Activated T-cell treated with anti-CD3 and anti-CD28 coated beads, Interleukin-2, amount 50 U/mL, for 24 hours (primary cell): ENCODE measurements at places on chromosomes 3 and 15.

DNA sequence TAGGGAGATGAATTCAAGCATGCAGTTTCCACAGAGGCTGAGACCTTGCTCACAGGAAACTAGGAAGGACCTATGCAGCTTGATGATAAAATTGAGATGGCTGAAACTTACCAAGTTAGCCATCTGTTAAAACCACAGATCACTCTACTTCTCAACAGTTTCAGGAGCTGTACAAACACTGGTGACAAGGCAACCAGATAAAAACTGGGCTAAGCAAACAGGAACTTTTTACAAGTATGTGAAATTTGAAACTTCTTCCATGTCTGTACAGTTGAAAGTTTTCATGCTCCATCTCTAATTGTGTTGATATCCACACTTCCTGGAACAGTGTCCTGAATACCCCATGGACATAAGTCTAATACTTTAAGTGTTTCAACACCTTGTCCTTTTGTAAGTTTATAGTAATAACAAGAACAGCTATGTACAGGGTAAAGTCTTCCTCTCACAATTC, 78.2 kb downstream of the FAIM start:
- no peak for DNase-seq

DNA sequence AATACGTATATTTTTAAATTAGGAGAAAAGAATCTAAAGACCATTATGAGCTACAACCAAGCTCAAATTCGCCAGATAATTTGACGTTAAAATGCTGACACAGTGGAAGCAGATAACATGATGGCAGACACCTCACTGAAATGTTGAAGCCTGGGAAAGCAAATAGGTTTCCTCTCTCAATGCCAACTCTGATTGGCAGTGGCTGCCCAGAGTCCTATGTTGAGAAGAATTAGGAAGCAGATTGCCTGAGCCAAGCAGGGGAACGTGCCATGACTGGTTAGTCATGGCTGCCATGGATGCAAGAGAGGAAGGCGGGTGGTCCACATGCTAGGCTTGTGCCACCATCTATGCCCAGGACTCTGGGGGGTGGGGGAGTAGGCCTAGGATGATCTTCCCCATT, 3.2 kb downstream of the UNC45A start:
- DNase-seq, result no peak

DNA sequence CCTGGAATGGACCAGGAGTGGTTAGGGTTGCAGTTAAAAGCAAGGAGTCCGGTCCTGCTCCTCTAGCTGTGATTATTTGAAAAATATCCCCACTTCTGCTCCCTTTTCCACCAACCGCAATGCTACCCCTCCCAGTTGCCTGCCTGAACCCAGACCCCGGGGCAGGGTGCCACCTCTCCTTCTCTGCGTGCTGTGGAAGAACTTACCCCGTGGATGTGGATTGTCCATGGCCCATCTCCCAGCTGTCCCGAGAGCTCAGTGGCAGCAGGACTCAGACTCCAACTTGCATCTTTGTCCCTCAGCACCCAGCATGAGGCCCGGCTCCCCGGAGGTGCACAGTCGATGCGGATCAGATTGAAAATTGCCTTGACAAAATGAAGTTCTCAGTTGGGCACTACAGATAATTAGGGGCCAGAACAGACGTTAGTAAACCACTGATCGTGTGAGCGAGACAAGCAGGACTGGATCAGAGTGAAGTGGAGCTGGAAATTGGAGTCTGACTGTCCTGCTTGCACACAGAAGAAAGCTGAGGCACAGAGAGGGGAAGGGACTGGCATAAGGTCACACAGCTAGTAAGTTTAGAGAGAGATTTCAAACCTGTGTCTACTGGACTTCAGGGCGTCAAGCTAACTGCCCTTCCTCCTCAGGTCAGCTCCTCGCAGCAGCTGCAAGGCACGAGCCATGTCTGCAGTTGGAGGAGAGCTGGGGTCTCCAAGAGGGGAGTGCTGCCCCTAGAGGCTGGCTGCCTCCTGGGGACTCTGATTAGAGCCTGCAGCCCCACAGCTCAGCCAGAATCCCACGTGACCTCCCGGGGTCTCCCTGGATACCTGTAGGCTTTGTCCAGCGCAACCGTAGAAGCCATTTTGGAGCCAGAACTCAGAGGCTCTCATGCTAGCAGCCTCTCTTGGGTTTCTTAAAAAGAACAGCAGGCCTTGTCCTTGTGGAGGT, 14.7 kb downstream of the SLC6A1 start:
- no peak for DNase-seq

GRCh38 chr15:35197306-35197705, 112.2 kb upstream of the NANOGP8 start:
- no peak for DNase-seq

- no peak for DNase-seq
Measured at GRCh38 chr3:42983927-42984326, 4.8 kb downstream of the GASK1A start.

DNA sequence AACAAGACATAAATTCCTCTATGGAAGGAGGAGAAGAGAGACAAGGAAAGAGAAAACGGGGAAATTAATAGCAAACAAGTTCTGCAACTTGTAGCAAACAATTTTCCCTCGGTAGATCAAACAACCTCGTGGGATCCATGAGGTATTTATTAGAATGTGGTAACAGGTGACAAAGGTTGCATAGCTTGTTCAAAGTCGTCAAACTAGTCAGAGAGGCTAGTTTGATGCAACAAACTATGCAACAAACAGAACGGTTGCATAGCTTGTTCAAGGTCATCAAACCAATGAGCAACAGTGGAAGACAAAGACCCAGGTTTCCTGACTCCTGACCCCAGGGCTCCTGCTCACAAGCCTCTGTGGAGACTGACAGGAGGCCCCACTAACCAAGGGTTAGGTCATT, 20.7 kb downstream of the MB21D2 start:
- DNase-seq, result no peak

DNA sequence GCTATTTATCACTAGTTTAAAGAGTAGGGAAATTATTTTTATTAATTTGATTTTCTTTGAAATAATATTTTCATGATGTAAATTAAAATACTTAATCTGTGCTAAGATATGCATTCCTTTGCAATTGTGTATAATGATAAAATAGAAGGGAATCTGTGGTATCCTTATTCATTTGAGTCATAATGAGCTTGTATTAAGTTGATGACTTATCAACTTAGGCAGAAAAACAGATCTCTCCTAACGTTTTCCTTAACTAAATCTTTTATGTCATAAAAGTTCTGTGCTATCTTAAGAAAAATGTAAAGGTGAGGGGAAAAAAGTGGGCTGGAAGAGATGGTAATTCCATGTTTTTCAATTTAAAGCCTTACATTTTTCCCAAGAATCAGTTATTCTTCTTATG, 1.9 kb downstream of the FGF7 start:
- no peak for DNase-seq

DNA sequence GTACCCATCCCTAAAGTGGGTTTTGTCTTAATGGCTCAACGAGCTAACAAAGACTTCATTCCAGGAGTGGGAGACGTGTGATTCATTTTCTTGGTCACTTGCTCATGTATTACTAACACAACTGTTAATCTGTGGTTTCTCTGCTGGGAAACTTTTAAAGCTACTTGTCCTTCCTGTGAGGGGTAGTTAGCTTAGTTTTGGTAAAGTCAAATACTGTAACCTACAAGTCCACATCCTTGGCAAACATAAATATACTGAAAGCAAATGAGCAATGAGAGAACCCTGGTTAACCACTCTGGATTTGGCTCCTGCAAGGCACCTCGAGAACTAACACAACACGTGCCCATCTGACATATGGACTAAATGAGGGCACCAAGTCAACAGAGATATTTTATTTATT, 19.9 kb downstream of the NOX5 start:
- DNase-seq, result no peak

DNA sequence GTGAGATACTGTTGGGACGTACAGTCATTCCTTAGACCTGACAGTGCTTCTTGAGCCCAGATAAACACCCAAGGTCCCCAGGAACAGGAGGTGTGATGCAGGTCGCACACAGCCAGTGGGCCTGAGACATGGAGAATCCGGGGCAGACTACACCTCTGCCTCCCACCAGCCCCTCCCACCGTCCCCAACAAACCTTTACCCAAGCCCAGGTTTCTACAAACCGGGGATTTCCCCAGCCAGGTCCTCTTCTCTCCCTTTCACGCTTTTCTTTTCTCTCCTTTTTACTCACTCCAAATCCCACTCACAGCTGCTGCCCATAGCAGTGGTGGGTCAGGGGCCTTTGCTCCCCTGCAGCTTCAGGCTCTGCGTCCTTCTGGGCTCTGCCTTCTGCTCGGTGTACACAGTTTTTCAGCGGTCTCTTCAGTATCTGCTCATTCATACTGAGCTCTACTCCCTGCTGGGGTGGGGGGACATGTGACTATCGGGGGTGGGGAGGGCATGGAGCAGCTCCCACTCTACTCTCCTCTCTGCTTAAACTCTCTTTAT, 4.8 kb upstream of the PCSK6 start:
- no peak for DNase-seq
